ENCODE measurements at places on chromosomes 6 and 20.

GRCh38 chr20:16621435-16622141, 48.3 kb upstream of the KIF16B start:
- DNase-seq: no peak

DNA sequence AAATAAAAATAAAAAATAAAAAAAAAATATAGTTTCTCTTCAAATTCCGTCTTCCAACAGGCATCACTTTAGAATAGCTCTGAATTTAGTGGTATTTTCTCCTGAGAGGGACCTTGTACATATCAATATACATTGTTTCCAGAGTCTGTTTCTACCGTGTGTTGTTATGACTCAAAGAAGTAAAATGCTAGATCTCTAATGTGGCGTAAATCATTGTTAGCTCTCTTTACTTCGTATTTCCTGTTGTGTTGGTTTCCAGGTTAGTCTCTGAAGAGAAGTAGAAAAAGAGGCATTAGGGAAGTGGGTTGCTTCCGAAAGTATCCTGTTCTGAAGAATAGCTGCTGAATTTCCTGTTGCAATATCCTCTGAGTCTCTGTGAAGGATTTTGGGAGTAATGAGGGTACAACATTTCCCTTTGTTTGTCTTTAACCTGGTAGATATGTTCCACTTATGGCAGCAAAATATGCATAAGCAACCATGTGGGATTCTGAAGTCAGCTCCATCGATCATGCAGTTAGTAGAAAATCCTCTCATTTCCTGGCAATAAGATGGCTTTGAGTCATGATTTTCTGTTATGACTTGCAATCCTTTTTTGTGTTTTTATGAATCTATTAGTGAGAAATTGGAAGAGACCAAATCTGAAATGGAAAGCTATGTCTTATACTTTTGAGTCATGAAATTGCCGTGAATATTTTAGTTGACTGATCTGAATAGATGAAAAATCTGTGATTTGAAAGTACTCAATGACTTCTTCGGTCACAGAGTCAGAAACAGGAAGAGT, 42.0 kb upstream of the MCHR2 start:
- DNase-seq: no peak

DNA sequence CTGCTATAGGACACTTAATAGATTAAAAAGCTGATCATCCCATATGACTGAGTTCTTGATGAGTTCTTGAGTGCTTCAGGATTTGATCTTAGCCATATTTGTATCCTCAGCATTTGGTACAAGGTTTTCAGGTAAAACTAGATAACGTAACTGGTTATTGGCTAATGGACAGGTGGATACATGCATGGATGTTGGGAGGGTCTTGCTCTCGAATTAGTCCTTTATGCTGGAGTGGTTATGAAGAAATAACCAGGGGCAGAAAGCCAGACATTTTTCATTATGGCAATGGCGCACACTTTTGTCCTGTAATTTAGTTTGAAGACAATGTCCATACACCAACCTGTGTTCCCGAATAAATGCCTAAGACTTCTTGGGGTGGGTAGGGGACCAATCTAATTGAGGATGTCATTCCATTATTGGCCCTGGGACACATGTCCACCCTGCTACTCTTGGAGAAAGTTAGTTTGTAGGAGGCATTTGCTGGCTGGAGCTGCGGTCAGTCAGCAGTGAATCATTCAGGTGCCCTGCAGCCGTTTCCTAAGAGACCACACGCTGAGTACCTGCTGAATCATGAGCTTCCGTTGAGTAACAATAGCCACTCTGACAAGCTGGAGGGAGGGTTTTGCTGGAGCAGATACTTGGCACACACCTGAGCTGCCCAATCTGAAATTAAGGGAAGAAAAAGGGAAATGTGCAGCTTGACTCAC, 194.4 kb downstream of the FOXA2 start:
- DNase-seq: no peak

- DNase-seq: no peak
Measured at GRCh38 chr6:163782436-163783003, 368.0 kb downstream of the QKI start.

DNA sequence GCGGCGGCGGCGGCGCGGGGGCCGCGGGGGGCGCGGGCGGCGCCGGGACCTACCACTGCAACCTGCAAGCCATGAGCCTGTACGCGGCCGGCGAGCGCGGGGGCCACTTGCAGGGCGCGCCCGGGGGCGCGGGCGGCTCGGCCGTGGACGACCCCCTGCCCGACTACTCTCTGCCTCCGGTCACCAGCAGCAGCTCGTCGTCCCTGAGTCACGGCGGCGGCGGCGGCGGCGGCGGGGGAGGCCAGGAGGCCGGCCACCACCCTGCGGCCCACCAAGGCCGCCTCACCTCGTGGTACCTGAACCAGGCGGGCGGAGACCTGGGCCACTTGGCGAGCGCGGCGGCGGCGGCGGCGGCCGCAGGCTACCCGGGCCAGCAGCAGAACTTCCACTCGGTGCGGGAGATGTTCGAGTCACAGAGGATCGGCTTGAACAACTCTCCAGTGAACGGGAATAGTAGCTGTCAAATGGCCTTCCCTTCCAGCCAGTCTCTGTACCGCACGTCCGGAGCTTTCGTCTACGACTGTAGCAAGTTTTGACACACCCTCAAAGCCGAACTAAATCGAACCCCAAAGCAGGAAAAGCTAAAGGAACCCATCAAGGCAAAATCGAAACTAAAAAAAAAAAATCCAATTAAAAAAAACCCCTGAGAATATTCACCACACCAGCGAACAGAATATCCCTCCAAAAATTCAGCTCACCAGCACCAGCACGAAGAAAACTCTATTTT, 2.0 kb downstream of the FOXC1 start:
- DNase-seq: no peak

- no peak for DNase-seq
Measured at GRCh38 chr6:11324453-11325015, 92.1 kb upstream of the NEDD9 start.

- no peak for DNase-seq
Measured at GRCh38 chr20:58069796-58070663, 158.4 kb downstream of the ANKRD60 start.

DNA sequence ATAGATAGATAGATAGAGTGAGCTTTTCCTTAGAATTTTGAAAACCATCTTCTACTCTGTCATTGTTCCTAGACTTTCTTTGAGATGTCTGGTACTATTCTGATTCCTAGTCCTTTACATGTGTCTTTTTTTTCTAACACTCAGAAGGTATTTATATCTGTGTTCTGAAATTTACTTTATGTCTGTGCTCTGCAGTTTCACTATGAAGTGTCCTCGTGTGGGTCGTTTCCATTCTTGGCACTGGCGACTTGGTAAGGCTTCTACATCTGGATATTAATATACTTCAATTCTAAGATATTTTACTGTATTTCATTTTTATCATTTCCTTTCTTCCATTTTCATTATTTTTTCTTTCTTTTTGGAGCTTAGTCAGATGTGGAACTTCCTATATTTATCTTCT, 87.0 kb downstream of the FHL5 start:
- DNase-seq: no peak

GRCh38 chr6:42367353-42368011, 84.2 kb downstream of the TRERF1 start:
- DNase-seq: no peak

DNA sequence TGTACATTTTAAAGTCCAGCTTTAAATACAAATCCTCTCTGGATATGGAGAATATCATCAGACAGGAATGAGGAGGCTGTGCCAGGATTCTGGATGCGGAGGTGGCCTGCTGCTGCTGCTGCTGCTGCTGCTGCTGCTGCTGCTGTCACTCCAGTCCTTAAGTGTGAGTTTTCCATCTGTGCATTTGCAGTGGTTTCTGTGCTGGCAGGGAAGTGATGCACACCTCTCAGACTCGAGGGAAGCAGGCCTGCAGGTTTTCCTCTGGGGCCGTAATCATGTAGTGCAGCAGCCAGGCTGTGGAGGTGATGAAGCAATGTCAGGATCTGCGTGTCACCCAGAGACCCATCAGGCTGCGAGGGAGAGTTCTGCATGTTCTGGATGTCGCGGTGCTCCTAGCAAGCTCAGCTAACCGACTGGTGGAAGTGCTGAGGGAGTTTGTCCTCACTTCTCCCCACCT, 32.0 kb downstream of the CFAP61 start:
- DNase-seq: no peak

GRCh38 chr20:50089787-50090177, 23.2 kb downstream of the UBE2V1 start:
- DNase-seq: no peak

DNA sequence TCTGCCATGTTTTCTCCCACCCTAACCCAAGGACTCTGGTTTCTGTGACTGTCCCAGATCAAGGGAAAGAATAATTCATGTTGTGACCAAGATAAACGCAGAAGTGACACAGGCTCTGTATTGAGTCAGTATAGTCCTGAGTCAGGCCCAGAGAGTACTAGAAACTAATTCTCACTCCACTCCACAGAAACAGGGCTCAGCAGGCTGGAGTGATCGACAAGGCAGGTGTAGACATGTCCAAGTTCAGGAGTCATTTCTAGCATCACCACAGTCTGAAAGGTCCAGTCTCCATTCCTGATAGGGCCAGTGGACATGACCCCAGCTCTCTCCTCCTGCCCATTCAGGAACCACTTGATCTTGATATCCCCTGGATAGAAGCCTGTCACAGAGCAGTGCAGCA, 2.7 kb downstream of the HLA-DOB start:
- DNase-seq: no peak

DNA sequence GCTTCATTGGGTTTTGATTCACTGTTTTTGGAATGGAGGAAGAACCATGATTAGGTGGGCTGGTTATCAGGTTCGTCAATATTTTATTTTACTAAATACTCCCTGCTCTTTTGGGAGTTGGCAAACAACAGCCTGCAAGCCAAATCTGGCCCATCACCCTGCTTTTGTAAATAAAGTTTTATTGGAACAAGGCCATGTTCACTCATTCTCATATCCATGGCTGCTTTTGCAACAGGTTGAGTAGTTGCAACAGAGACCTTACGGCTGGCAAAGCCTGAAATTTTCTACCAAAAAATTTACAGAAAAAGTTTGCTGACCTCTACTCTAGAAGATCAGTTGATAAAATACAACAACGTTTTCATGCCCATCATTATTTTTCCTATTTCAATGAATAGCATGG, 45.1 kb downstream of the SYTL3 start:
- DNase-seq: no peak

DNA sequence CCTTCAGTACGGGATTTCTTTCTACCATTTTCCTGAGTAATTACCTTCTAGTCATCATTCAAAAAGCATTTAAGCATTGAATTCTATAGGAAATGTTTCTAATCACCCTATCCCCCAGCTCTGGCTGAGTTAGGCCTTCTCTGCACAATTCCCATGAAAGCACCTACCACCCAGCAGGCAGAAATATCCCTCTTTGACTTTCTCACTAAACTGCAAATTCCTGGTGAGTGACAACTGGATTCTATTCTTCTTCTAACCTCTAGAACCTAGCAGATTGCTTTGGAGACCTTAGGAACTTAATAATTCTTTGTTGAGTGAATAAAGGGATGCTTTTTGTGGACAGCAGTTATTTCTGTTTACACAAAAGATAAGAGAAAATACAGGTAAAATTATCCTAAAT, 328.7 kb downstream of the LAMA2 start:
- DNase-seq: no peak

Measured in activated CD4-positive, CD25-positive, alpha-beta regulatory T cell (primary cell).